ENCODE measurements at places on chromosomes 3 and 15.

DNA sequence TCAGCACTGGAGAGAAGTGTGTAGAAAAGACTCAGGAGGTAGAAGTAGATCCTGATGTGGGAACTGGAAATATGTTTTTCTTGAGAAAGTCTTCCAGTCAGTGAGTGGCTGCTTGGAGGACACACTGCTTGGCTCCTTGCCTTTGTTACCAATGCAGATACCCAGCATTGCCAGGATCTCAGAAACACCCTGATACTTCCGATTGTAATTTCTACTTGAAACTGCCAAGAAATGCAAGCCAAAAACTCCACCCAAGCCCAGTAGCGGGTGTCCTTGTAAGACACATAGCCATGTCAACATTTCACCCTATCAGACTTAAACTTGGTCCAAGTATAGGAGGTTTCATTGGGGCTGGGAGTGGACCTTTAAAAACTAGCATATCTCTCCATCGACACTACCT lies 141.8 kb downstream of the ALDH1A2 start:
- no peak for DNase-seq

DNA sequence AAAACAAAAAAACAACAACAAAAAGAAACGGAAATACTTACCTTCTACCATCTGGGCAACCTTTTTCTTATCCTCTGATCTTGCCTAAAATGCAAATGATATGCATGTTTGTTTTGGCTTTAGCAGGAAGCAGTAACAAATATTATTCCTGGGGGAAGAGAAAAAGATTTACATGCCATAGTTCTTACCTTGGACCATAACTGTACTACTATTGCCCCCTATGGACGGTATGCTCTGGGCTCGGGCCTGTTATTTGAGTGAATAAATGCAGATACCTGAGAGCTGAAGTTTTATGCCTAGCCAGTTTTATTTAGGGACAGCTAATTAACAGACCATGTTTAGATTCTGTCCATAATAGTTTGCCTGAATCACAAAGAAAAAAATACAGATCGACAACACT lies 12.6 kb upstream of the STARD5 start:
- DNase-seq = no peak

DNA sequence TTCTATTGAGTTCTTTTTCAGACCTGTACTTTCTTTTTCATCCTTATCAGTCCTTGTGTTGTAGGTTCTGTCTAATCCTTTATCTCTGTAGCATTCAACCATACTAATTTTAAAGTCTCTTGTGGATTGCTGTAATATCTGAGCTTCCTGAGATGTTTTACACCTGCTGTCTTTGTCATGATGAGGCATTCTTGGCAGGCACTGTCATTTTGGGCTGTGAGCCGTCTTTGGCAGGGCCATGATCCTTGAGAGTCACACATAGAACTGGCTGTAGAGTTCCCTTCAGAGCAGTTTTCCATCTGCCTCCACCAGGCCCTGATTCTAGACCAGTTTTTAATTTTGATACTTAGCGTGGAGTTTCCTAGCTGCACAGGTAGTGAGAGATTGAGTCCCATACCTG lies 6.7 kb downstream of the EFCC1 start:
- DNase-seq = no peak

DNA sequence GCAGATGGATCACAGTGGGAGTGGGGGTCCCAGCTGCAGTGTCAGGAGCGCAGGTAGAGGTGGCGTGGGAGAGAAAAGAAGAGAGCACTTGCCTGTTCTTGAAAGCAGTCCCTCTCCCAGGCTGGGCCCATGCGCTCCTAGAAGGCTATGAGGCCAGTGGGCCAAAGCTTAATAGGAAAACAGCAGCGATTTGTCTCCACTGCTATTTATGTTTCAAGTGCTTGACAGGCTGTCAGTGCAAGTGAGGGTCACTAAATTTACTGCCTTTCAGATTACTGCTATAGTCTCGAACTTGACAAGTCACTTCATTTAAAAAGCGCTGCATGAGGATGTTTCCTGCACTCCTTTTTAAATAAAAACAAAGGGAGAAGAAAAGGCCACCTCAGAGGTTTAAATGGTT lies 239.5 kb downstream of the GAP43 start:
- no peak for DNase-seq

DNA sequence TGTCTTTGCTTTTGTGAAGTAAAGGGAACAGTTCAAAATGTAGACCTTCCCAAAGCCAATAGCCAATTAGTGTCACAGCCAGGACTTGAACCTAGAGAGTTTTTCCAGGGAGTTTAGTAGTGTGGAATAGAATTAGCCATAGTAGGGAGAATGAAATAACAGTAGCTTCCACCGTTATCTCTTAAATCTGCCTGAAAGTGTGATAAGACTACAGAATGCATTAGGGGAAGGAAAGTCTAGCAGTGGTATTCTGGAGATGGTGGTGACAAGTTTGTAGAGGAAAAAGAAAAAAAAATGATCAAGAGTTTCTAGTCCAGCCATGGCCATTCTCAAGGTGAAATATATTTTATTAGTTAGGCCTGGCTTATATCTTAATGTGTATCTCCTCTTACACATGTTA lies 13.8 kb downstream of the ATP11B start:
- DNase-seq = no peak

- no peak for DNase-seq
Observed at GRCh38 chr3:58237238-58237940, at the start of gene ABHD6. TSS of gene ABHD6 (plus strand) at chr3:58237792. CDS start at chr3:58256587, 18,795 bp downstream.
